ENCODE measurements at places on chromosomes 2 and 18.

DNA sequence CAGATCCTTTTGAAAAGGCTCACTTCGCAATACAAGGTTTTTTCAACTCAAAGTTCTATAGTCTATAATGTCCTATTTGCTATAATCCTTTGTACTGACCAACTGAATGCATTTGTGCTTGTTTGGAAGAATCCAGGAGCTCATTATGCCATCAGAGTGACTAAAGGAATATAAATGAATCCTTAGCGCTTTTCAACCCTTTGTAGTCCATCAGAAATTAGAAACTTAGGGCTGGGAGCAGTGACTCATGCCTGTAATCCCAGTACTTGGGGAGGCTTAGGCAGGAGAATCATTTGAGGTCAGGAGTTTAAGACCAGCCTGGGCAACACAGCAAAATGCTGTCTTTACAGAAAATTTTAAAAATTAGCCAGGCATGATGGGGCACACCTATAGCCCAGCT is 330.2 kb upstream of the CHAC2 start:
- no peak for DNase-seq

DNA sequence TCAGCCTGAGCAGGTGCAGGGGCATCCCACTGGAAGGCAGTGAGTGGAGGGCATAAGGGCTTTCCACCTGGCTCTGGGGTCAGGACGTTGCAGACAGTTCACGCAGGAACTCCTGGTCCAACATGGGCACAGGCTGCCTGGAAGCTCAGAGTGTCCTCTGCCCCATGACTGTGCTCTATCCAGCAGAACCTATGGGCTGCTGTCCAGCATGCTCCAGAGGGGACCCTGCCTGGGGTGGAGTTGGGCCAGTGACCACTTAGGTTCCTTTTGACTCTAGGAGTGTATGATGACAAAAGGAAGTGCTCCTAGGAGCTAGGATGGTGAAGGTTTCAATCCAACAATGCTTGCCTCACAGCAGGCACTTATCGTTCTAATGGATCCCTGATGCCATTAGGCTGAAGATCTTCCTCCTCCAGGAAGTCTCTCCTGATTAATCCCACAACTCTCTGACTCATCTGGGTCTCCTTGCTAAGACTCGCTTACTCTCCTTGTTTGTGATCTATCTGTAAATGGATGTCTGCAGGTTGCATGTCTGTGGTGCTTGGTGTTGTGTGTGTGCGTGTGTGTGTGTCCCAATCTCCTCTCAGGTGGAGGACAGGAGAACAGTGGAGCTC is 224.0 kb downstream of the CELF4 start:
- no peak for DNase-seq

DNA sequence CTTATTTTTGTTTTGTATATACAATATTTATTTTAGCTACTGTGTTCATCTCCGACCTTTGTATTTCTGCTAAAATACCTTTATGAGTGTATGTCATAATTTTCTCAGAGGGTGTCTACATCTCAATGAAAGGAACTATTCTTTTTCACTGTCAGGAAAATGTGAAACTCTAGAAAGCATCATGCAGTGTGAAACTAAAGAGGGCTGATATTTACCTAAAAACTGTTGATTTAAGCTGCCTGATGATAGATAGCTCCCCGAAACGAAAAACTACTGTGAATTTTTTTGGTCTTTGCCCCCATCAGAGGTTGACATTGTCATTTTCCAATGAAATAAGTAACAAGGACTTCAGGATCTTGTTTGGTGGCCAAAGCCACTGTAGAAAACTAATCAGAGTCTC is 38.8 kb downstream of the TMEM178A start:
- DNase-seq = no peak

- DNase-seq = no peak
These were observed 110.9 kb downstream of the GALR1 start for GRCh38 chr18:77360315-77361190.

DNA sequence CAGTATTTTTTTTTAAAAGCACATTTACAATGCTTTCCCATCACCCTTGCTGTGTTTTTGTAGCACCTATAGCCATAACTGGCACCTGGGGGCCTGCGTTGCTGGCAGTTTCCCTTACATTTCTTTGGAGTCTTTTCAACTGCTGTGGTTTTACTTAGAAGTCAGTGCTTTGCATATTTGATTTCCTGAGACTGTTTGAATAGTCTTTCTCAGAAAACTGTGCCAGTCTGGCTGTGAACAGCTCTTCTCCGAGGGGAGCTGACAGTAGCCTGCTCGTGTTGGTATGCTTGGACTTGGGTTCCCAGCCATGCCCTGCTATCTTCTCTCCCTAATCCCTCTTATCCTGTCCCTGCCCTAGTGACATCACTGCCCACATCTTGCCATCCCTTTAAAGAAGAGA is 81.5 kb downstream of the DPP4 start:
- DNase-seq = peak; percentile 31

- no peak for DNase-seq
These were observed 36.0 kb upstream of the BIN1 start for GRCh38 chr2:127142663-127143630.

GRCh38 chr2:240604291-240604938 is 17.9 kb downstream of the CAPN10 start:
- DNase-seq = no peak

GRCh38 chr2:234368861-234369261 is 128.0 kb downstream of the ARL4C start:
- DNase-seq = peak; percentile 24

GRCh38 chr2:112706170-112706664 is 14.6 kb upstream of the NT5DC4 start:
- no peak for DNase-seq

DNA sequence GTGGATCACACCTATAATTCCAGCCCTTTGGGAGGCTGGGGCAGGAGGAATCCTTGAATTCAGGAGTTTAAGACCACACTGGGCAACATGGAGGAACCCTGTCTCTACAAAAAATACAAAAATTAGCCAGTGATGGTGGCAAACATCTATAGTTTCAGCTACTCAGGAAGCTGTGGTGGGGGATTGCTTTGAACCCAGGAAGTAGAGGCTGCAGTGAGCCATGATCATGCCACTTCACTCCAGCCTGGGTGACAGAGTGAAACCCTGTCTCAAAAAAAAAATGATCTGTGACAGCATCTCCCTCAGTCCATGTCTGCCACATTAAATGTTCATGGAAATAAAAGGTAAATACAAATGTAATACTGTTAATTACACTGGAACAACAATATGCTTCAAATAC is 121.4 kb upstream of the COL5A2 start:
- no peak for DNase-seq

GRCh38 chr2:75533135-75533534 is 27.6 kb downstream of the EVA1A start:
- DNase-seq = no peak

DNA sequence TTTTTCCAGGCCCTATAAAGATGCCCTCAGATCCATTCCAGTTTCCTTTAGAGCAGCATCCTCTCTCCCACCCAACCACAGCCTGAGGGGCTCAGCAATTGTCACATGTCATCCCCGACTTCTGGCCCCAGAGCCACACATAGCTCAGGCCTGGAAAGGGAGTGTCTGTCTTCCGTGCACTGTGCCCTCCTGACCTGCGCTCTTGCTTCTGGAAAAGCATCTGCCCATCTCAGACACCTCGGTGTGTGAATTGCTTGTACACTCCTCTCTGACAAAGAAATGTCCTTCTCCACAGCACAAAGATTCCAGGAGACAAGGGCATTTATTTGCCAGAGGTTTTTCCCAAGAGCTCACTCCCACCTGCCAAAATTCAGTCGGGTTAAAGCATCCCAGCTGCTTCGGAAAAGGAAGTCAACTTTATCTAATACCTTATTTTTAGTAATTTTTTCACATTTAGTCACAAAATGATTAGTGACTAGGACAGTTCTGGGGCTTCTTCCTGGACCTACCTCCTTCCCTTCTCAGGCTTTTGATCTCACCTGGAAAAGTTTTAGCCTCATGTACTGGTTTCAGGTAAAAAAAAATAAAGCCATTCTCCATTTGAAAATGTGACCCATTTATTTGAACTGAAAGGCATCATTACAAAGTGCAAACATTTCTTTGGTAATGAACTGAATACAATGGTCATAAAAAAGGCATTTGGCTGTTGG is 112.9 kb downstream of the PXDN start:
- no peak for DNase-seq

DNA sequence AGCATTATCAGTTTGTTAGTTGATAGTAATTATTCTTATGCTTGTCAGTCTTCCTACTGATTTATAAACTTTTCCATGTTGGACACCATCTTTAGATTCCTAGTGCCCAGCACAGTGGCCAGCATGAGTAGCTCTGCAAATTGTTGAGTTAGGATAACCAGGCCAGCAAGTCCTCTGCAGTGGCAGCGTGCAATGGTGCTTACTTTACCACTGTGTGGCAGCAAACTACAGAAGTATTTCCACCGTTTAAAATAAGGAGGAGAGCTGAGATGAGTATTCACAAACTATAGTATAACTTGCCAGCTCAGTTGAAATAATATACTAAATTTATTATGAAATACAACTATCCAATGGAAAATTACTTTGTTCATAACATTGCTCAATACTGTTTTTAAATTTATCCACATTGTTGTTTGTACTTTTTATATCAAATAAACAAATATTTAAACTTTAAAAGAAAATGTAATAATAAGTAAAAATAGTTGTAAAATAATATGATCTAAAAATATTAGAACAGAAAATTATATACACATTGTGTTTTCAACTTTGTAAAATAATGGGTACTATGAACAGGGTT is 9.3 kb upstream of the THADA start:
- peak; percentile 15 for DNase-seq

- DNase-seq = peak; percentile 72
These were observed 8.3 kb downstream of the SLC4A5 start for GRCh38 chr2:74334931-74335333.

DNA sequence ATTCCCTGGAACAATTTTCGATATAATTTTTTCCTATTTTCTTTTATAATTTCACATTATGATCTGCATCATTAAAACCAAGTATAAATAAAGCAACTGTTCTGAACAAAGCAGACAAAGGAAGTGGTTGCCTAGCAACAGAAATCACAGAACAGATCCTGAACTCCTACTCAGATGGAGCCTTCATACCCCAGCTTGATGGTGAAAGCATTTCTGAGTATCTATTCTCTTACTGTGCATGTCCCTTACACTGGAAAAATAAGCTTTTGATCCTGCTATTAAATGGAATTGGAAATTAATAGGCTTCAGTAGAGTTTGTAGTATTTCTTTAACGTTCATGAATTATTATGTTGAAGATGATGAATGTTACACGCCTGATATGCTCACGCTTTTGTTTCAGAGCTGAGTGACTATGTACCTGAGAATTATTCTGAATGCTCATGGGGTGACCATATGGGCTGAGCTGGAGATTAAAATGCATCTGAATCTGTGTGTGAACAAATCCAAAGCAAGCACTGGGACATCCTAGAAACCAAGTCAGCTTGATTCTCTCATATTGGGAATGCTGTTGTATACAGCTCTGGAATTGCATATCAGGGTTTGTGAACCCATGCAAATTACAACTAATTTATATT is 254.0 kb downstream of the KCNJ3 start:
- no peak for DNase-seq

- DNase-seq = no peak
These were observed 962 bp downstream of the TANK start for GRCh38 chr2:161161074-161161706.

DNA sequence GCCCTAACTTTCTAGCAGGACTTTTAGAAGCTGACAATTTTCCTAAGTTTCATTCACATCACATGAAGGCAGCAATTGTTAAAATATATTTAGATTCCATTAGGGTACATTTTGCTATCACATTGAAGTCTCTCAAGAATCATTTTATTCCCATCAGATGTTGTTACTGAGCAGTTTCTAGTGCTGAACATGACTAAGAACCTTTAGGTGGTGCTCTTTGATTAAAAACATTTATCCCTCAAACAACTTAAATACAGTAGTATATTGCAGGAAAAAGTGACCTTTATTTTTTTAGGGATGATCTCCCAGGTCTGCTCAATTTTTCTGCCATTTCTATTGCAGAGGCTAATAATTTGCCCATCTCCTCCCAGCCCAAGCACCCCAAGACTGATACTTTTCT is 22.9 kb upstream of the NARS1 start:
- DNase-seq = no peak

DNA sequence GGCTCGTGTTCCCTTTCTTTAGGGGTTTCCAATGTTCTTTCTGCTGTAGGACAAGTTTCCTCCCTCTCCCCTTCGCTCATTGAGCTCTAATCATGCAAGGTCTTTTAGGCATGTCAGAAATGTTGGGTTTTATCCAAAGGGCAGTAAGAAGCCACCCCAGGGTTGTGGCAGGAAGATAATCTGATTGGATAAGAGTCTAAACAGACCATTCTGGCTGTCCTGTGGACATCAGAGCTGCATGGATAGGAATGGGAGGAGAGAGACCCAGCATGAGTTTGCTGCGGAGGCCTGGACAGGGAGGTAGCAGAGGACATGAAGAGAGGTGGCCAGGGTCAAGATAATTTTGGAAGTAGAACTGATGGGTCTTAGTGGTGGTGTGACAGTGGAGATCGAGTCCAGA is 88.2 kb downstream of the ACKR3 start:
- DNase-seq = no peak

GRCh38 chr2:97660775-97661389 is 3.0 kb downstream of the ACTR1B start:
- no peak for DNase-seq

DNA sequence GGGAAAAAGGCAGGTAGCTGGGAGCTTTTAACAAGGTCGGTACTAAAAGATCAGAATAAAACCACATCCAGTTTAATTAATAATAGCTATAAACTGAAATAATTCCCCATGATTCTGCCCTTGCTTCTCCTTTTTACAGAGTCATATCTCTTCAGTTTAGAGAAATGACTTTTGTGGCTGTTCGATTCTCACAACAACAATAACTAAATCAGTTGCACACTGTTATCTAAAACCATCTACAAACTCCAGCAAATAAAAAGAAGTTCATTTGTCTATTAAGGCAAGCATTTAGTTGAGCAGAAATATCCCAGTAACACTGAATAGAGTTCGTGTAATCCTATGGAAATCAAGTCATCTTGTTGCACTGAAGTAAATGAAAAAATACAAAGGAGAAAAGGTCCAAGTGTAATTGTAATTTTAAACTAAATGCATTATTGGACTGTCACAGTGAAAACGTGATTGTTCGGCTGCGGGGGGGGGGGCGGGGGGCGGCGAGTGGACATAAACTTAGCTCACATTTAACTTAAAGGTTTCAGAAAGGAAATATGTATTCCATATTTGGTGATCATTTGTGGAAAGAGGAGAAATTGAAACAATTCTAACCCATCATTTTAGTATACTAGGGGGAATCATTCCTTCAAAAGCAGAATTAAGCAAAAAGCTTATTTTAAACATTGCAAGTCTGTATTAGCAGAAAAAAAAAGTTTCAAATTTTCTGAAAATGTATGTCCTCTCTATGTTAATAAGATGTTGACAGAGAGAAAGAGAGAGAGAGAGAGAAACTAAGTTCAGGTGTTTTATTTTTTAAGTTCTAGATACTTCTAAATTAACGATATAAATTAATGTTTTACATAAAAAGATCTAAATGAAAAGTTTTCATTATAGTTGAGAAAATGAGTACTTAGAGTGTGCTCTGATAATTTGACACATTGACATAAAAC is 144.5 kb downstream of the MEIS1 start:
- no peak for DNase-seq

DNA sequence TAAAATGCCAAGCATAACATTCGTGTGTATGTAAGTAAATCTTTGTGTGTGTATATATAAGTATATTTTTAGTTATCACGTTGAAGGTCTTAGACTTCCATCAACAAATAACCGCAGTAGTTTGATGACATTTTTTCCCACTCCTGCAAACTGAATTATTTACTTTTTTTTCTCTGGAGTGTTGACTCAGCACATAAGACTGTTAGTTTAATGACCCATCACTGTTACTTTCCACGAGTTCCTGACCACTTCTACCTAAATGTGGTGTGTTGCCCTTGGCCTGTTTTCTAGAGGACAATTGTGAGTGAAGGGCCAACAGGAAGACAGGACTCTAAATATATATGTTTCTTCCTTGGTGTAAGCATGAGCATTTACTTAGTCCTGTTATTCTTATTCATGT is 71.3 kb upstream of the TXNDC2 start:
- no peak for DNase-seq

All from stimulated activated CD4-positive, alpha-beta T cell treated with anti-CD3 and anti-CD28 coated beads, Interleukin-12 subunit alpha, Interleukin-12 subunit beta, amount 100 ng/mL, for 4 hours (primary cell).